ENCODE measurements at places on chromosomes 12 and 14. TPM values are rescaled to one million over a fixed set of nuclear protein-coding genes. Genes with fewer than 3 reads are reported as not detected.

Gene EPYC
- total RNA-seq = not detected

Gene KRT77
- not detected for total RNA-seq

Gene RHEBL1
- 11.0 TPM for total RNA-seq

Gene KRT74
- not detected for total RNA-seq

Gene KRT5
- 0.36 TPM for total RNA-seq

Gene AMN1
- total RNA-seq = 11.5 TPM

Gene SYNE2
- 24.1 TPM for total RNA-seq

Gene FAM186B
- total RNA-seq = 0.30 TPM

Gene NXPH4
- 0.33 TPM for total RNA-seq

Gene RBM23
- 105 TPM for total RNA-seq

Gene TAS2R9
- not detected for total RNA-seq

Gene ISM2
- not detected for total RNA-seq

Gene LRFN5
- total RNA-seq = 2.8 TPM

Gene AKAP6
- total RNA-seq = 2.1 TPM

Gene NFE2
- total RNA-seq = not detected

Gene AICDA
- total RNA-seq = not detected

Gene CREBL2
- total RNA-seq = 8.2 TPM

Gene KRT82
- not detected for total RNA-seq

Gene TMEM63C
- total RNA-seq = 0.06 TPM

Gene TAS2R8
- not detected for total RNA-seq

Gene CD69
- 0.57 TPM for total RNA-seq

Gene ZDHHC22
- total RNA-seq = not detected

Gene ERP27
- not detected for total RNA-seq

Gene PTHLH
- total RNA-seq = 75.0 TPM

Gene PTGDR
- total RNA-seq = not detected

Gene KRT73
- not detected for total RNA-seq

All from Daoy (cell line).